Daoy (cell line): ENCODE measurements at places on chromosomes 5 and 9. TPM values are rescaled to one million over a fixed set of nuclear protein-coding genes. Genes with fewer than 3 reads are reported as not detected.
A peak's percentile ranks its signal among the peaks of the same experiment; 100 is the strongest.

DNA sequence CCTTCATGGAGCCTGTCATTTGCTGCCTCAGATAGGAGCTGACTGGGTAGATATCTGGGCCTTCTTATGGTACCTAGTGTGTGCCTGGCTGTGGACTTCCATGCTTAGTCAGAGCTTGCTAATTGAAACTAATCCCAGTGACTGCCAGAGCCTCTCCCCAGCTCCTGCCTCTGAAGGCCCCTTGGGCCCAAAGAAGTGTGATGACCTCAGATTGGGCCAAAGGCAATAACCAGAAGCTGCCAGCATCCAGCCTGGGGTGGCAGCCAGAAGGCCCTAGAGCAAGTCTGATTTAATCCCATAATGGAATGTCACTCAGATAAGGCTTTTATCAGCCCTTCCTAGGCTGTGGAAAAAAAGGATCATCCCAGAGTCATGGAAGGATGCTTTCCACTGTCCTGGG is 17.1 kb upstream of the CDC23 start:
- peak; percentile 72 for DNase-seq

Gene UNC13B
- total RNA-seq, result 13.2 and 17.2 TPM in 2 replicates

Gene DAP
- total RNA-seq, result 19.1 and 19.9 TPM in 2 replicates

DNA sequence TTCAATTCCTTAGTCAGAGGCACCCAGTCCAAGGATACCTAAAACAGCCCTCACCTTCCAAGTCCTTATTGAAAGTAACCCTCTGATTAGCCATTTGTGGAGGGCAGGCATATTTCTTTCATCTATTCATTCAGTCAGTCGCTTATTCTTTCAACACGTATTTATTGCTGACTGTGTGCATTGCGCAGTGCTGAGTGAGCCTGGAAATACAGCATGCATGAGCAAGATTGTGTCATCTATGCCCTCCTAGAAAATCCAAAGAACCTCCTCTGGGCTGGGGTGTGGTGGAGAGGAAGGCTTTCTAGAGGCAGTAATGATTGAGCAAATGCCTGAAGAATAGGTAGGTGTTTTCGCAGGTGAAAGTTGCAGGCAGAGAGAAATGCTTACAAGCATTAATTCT is 8.5 kb upstream of the FEM1C start:
- DNase-seq, result no peak

Gene POLR3G
- total RNA-seq, result 20.7 and 32.6 TPM in 2 replicates

Gene C5
- 0.45 and 0.69 TPM in 2 replicates for total RNA-seq
